Cortex of kidney (tissue), 1 donor: ENCODE measurements at places on chromosomes 2 and 18.

- DNase-seq, result no peak
Observed at GRCh38 chr2:170535552-170535951, 179.6 kb upstream of the SP5 start.

DNA sequence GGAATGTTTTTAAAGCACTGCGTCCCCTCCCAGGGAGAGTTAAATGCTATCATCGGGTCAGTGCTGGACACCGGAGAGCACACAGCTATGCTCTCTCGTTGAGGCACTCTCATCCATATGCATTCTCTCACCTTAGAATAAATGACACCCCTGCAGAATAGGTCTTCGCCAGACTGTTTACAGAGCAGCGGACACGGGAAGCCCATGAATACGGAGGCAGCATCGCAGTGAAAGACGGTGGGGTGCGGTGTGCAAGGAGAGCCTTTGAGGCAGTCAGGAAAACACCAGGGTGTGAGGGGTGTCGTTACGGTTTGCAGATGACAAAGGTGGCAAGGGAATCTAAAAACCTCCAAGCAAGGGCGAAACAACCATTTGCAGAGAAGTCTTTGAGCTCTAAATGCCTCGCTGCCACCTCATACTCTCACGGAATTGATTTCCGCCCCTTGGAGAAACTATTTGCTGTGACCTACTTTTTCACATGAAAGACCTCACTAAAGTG lies 169.2 kb upstream of the FHL2 start:
- DNase-seq, result no peak

DNA sequence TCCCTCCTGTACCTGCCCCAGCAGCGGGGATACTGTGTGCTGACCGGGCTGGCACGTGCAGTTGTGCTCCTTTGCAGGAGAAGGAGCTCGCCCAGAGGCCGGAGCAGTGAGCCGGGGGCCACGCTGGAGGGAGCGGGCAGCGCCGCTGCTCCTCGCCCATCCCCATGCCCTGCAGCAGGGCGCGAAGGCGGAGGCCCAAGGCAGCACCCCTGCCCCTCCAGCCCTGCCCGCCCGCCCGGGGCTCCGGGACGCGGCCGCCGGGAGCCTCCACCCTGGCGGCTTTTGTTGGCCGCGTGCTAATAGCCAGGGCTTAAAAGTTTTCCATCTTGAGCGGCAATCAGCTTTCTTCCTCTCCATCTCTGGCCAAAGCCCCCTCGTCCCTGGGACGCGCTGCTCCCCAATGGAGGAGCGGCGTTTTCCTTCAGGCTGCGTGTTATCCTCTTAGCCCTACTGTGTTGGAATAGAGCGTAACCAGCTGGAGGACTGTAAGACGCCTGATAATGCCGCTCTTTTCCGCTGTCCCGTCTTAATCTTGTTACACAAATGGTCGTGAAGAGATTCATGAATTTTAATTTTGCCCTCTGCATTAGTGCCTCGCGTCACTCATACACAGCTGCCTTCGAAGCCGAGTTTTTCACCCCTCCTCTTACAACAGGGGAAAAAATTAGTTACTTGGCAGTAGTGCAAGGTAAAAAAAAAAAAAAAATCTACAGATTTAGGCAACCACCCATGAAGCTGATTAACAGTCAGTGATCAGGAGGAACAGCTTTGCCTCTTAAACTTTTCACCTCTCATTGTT lies 172.9 kb upstream of the SIX3 start:
- DNase-seq, result no peak

- no peak for DNase-seq
Observed at GRCh38 chr2:225104971-225105370, 62.7 kb upstream of the DOCK10 start.

GRCh38 chr18:31491586-31491985 lies 6.4 kb upstream of the DSG2 start:
- no peak for DNase-seq

DNA sequence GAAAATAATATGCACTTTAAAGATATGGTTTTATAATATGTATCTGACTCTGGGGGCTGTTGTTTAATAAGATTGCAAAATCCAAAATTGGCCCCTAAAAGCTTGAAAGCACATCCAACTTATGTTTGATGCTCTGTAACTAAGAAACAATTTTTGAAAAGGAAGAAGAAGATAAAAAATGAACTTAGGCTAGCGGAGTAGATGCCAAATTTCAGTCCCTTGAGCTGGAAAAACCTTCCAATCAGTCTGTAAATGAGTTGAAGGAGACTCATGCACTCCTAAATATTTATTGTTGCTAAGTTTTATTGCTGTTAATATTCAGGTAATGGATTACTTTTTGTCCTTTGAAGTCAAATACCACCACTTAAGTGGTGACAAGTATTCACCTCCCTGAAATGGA lies 465.0 kb downstream of the ZEB2 start:
- DNase-seq, result no peak

DNA sequence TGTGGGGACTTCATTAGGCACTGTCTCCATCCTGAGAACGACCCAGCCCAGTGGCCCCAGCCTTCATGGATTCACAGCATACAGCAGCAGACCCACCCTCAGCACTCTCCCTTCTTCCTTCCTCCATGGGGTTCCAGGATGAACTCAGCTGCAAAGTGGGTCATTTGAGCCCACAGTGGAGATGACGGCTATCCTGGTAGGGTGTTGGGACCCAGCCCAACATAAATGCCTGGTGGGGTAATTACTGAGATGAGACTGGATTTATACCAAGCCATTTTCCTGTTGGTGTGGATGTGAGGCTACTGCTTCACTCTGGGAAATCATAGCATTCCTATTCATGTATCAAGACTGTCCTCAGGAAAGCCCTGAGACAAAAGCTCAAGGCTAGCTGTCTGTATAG lies 536.7 kb upstream of the TNP1 start:
- no peak for DNase-seq

GRCh38 chr2:51218047-51218446 lies 186.1 kb upstream of the NRXN1 start:
- DNase-seq, result no peak

DNA sequence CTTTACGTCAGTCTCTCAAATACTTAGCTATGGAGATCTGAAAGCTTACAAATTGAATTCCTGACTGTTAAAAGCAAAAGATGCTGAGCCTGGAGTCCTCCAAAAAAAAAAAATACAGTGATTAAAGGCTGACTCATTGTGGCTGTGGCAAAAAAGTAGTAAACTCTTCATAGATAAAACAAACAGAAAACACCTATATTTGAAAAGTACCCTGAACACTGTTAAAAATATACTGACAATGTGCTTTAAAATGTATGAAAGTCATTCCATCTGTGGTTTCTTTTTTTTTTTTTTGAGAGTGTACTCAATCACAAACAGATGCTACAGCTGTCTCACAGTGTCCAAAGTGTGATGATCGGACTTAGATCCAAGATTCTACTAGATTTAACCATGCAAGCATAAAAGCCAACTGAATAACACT lies 267.6 kb upstream of the CYP26B1 start:
- no peak for DNase-seq

DNA sequence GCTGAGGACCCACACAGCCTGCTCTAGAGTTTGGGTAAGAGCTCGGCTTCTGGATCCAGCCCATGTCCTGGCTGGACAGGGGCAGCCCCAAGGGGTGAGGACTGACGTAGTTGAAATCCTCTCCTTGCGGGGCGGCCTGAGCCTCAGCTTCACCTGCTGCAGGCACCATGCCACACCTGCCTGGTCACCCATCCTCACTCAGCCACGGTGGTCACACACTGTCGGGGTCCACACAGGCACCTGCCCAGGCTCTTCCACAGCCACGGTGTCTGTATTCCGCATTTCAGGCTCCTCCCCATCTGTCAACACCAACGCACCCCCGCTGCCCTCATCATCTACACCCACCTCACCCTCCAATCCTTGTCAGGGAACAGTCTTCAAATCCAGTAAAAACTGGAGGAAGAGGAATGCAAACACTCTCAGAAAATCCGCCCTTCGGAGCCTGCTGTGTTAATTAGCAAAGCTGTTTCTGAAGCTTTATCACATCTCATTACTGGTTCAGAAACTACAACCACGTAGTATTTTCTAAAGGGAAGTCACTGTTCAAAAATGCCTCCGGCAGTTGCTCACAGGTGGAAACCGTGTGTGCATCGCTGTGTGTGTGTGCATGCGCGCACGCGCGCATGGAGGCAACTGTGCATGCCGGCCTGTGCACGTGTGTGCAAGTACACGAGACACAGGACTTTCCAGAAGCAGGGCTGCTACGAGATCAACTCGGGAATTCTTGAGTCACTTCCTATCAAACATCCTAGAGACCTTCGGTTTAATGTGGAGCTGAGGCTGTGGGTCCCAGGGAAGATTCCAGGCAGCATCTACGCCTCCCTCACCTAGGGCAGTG lies 38.2 kb downstream of the SLC66A2 start:
- DNase-seq, result no peak

GRCh38 chr2:183522489-183523266 lies 398.4 kb downstream of the NUP35 start:
- no peak for DNase-seq

DNA sequence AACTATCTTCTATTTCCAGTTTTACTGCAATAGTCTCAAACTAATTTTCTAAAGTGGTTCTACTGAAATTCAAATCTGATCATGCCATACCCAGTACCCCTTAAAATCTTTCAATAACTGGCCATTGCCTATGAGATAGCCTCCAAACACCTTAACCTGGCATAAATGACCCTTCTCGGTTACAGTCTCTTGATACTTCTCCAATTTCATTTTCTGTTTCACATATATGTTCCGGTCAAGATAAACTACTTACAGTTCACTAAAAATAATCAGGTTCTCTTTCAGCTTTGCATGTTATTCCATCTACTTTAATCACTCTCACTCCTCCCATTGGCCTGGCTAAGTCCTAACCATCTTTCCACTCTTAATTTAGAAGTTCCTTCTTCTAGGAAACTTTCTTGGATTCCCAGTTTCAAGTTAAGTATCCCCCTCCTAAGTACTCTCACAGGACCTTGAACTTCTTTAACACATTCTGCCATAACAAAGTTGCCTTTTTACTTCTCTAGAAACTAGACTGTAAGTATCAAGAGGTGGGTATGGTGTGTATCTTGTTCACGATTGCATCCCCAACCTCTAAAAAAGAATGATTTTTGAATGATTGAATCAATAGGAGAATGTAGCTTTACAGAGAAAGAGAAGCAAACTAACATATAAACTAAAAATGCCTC lies 110.2 kb upstream of the RBBP8 start:
- no peak for DNase-seq

GRCh38 chr2:120875431-120875830 lies 139.8 kb downstream of the GLI2 start:
- DNase-seq, result no peak

GRCh38 chr2:108616318-108616717 lies 82.0 kb downstream of the LIMS1 start:
- DNase-seq, result no peak

DNA sequence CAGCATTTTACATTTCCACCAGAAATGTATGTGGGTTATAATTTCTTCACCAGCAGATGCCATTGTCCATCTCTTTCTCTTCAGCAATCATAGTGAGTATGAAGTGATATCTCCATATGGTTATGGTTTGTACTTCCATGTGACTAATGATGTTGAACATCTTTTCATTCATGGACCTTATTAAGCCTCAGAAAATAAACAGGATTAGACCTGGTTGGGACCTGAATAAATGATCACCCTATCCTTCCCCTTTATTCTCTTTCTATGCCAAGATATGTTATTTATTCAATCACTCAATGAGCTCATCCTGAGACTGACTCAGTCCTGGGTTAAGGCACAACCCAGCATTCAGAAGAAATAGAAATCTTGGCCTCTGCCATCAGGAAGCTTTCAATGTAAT lies 86.6 kb downstream of the ANTXR1 start:
- no peak for DNase-seq

GRCh38 chr18:54736981-54737380 lies 91.3 kb upstream of the RAB27B start:
- no peak for DNase-seq

DNA sequence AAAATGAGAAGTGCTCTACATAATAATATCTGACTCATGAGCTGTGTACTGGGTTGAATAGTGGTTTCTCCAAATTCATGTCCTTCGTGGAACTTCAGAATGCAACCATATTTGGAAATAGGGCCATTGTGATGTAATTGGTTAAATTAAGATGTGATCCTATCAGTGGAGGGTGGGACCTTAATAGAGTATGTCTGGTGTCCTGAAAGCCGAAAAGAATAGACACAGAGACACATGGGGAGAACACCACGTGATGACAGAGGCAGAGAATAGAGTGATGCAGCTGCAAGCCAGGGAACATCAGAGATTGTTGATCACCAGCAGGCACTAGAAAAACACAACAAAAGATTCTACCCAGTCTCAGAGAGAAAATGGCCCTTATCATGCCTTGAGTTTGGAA lies 310.1 kb downstream of the EXOC6B start:
- DNase-seq, result no peak

GRCh38 chr2:19362094-19362754 lies 3.8 kb upstream of the OSR1 start:
- DNase-seq, result no peak

- no peak for DNase-seq
Observed at GRCh38 chr2:165497659-165498317, 28.3 kb downstream of the CSRNP3 start.

DNA sequence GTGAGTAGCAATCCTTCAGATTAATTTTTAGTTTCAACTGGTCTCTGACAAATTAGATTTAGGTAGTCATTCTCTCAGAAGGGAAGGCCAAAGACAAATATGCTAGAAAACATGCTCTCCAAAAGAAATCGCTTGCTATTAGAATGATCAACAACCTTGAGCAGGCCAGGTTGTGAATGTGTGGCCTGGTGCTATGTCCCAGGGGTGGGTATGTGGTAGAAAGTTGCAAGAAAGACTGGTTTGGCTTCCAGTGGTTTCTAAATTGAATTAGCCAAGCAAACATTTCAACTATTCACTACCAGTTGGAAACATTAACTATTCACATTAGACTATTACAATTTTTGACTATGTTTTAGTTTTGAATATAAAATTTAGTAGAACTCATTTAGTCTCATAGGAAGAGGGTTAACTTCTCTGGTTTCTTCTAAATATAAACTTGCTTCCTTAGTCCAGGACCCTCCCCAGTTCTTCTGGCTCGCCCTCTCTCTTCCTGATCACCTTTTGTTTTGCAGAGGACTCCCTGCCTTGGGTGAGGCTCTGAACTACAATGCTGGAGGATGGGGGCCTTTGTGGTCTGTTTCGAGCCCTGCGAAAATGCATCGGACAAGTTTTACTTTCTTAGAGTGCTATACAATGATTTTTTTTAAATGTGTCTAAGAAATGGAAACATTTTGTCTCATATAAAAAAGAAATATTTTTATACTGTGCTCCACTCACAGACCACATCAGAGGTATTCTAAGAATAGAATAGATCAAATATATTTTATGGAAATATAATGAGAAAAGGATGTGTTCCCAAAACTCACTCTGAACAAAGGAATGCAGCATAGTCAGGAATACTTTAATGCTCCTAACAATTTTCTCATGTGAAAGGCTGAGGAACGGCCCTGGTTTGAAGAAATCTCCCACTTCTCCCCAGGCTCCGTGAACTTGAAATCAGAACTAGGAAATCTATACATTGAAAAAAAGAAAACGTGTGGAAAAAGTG lies 375.0 kb upstream of the ZEB2 start:
- DNase-seq, result no peak

- no peak for DNase-seq
Observed at GRCh38 chr2:16548036-16548435, 117.6 kb downstream of the CYRIA start.
